ENCODE measurements at places on chromosomes 1 and 21. TPM values are rescaled to one million over a fixed set of nuclear protein-coding genes. Genes with fewer than 3 reads are reported as not detected.

DNA sequence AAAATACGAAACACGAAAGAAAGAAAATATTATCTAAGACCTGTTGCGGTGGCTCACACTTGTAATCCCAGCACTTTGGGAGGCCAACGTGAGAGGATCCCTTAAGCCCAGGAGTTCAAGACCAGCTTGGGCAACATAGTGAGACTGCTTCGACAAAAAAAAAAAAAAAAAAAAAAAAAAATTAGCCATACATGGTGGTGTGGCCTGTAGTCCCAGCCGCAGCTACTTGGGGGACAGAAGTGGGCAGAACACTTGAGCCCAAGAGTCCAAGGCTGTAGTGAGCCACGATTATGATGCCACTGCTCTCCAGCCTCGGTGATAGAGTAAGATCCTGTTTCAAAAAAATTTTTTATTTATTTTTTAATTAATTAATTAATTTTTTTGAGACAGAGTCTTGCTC, 1.5 kb upstream of the RAB13 start:
- H3K36me3 ChIP-seq, result peaks cover 20% of the 10 kb centered on the region
- no peak for DNase-seq
- peak overlapping the region; percentile 98 for H3K27ac ChIP-seq
- no peak overlapping the region for H3K4me3 ChIP-seq
- H3K4me1 ChIP-seq, result peaks cover 44% of the 10 kb centered on the region

DNA sequence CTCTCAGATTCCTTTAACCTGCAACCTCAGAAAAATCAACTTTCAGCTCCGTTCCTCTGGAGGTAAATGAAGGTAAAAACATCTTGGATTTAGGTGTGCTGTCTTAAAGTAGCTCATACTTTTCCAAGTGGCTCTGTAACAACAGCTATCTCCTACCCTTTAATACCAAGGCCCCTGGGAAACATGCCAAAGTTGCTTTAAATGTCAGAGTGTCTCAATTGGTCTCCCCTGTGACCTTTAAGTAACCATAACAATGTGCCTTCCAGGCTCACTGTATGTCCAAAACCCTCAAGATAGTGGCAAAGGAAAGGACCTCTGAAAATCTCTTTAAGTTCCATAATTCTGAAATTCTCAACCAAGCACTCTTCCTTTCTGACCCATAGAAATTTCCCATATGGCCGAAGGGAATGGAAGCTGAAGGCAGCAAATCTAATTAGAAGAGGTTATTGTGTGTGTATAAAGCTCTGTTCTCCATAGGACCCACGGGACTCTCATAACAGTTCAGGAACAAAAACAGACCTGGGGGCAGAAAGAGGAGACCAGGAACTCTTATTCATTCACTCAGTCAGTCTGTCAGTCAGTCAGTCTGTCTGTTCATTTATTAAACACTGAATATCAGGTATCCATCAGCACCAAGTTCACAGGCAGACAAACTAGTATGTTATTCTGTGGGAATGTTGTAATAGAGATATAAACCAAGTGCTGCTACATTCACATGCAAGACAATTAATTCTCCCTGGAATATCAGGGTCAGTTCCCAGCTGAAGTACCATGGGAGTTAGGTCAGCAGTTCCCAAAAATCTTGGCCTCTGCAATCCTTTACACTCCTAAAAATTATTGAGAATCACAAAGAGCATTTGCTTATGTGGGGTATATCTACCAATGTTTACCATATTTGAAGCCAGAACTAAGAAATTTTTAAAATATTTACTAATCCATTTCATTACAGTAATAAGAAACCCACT, 19.1 kb downstream of the ASTN1 start:
- H3K4me3 ChIP-seq, result no peak overlapping the region
- no peak for DNase-seq
- no peaks in the 10 kb centered on the region for H3K36me3 ChIP-seq
- H3K4me1 ChIP-seq, result no peaks in the 10 kb centered on the region
- H3K27me3 ChIP-seq, result no peaks in the 10 kb centered on the region
- H3K27ac ChIP-seq, result no peak overlapping the region

GRCh38 chr1:162335126-162335525, 41.5 kb downstream of the SPATA46 start:
- H3K4me3 ChIP-seq, result no peak overlapping the region
- peaks cover 5% of the 10 kb centered on the region for H3K4me1 ChIP-seq
- H3K27me3 ChIP-seq, result peaks cover 16% of the 10 kb centered on the region
- H3K36me3 ChIP-seq, result no peaks in the 10 kb centered on the region
- no peak for DNase-seq

- no peak for DNase-seq
- H3K27ac ChIP-seq, result no peak overlapping the region
- H3K36me3 ChIP-seq, result no peaks in the 10 kb centered on the region
- no peaks in the 10 kb centered on the region for H3K4me1 ChIP-seq
- H3K27me3 ChIP-seq, result no peaks in the 10 kb centered on the region
Measured at GRCh38 chr21:23093259-23093658, 2095.1 kb downstream of the NCAM2 start.

- DNase-seq, result no peak
- H3K27ac ChIP-seq, result no peak overlapping the region
- H3K36me3 ChIP-seq, result no peaks in the 10 kb centered on the region
- no peak overlapping the region for H3K4me3 ChIP-seq
- peaks cover 7% of the 10 kb centered on the region for H3K4me1 ChIP-seq
Measured at GRCh38 chr1:30842697-30843354, 65.7 kb downstream of the SDC3 start.

DNA sequence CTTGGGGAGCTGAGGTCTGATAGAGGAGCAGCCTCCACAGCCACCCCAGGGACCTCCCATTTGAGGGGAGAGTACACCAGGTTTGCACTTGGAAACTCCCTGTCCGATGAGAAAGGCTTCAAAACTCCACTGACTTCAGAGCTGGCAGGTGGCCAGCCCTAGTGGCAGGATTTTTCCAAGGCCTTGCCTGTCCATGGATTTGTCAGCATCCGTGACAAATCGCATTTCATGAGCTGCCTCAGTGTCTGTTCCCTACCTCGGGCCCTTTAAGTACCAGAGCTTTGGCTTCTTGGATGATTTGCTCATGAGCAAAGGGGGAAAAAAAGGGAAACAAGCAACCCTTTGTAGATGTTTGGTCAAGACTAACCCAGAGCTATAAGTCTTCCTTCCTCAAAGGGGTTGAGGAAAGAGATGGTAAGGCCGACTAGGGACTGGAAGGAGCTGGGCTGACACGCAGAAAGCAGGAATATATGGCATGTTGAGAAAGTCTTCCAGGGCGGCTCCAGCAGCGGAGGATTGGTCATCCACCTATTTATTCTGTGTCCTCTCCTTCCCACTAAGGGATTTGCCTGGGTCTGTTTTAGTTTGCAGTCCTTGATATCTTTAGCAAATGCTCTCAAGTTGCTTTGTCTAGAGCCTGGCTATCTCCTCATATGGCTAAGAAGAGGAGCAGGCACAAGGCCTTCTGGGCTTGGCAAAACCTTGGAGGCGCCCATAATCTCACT, 2.7 kb upstream of the HSPG2 start:
- H3K27ac ChIP-seq, result peak overlapping the region; percentile 93
- peak; percentile 93 for DNase-seq
- H3K4me3 ChIP-seq, result no peak overlapping the region
- no peaks in the 10 kb centered on the region for H3K36me3 ChIP-seq
- peaks cover 73% of the 10 kb centered on the region for H3K4me1 ChIP-seq

GRCh38 chr1:162303004-162303344, 73.7 kb downstream of the SPATA46 start:
- H3K27me3 ChIP-seq, result no peaks in the 10 kb centered on the region
- DNase-seq, result no peak
- H3K27ac ChIP-seq, result peak overlapping the region; percentile 6
- H3K4me1 ChIP-seq, result peaks cover 16% of the 10 kb centered on the region
- no peak overlapping the region for H3K4me3 ChIP-seq
- H3K36me3 ChIP-seq, result peaks cover 3% of the 10 kb centered on the region

- H3K27me3 ChIP-seq, result no peaks in the 10 kb centered on the region
- DNase-seq, result no peak
- H3K4me1 ChIP-seq, result no peaks in the 10 kb centered on the region
- H3K27ac ChIP-seq, result no peak overlapping the region
- no peak overlapping the region for H3K4me3 ChIP-seq
Measured at GRCh38 chr1:78658901-78659300, 9.3 kb downstream of the IFI44 start.

- peak overlapping the region; percentile 80 for H3K27ac ChIP-seq
- peaks cover 62% of the 10 kb centered on the region for H3K4me1 ChIP-seq
- H3K27me3 ChIP-seq, result no peaks in the 10 kb centered on the region
- no peak overlapping the region for H3K4me3 ChIP-seq
- H3K36me3 ChIP-seq, result no peaks in the 10 kb centered on the region
Measured at GRCh38 chr1:21896652-21897532, 40.2 kb downstream of the HSPG2 start.

GRCh38 chr1:120954736-120955135, 65.2 kb downstream of the PPIAL4A start:
- H3K4me3 ChIP-seq, result no peak overlapping the region
- H3K27ac ChIP-seq, result no peak overlapping the region
- no peaks in the 10 kb centered on the region for H3K27me3 ChIP-seq
- no peak for DNase-seq
- H3K36me3 ChIP-seq, result peaks cover 8% of the 10 kb centered on the region

Gene LCE1B
- not detected for total RNA-seq

Gene SLAMF6
- total RNA-seq, result not detected
